Vagina (tissue), 2 donors: ENCODE measurements at places on chromosomes 3 and 15. TPM values are rescaled to one million over a fixed set of nuclear protein-coding genes. Genes with fewer than 3 reads are reported as not detected.

DNA sequence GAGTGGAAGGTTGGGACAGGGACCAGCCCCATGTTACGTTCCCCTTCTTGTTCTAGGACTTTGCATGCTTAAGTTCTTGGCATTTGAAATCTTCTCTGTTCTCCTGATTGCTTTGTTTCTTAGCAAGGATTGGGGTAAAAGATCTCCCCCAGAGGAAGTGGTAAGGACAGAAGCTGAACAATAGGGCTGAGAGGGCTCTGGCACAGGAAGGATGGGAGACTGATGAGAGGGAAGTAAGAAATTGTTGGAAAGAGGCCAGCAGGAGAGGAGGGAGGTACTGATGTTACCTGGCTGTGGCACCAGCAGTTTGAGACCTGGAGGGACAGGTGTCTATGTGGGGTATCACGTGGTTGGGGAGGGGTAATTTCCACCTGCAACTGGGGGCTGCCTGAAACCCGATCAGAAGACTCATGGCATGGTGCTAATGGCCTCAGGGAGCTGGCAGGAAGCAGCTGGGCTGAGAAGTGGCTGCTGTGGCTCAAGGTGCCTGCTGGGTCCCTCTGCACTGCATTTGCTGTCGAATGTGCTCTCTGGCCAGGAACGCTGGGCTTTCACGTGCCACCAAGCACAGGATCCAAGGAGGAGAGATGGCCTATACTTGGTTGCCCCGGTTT is 108.4 kb downstream of the LSM3 start:
- H3K27ac ChIP-seq = no peak overlapping the region
- H3K27me3 ChIP-seq = no peaks in the 10 kb centered on the region
- H3K4me3 ChIP-seq = no peak overlapping the region
- no peaks in the 10 kb centered on the region for H3K36me3 ChIP-seq

GRCh38 chr15:95853350-95853749 is 477.1 kb upstream of the NR2F2 start:
- no peak for DNase-seq
- no peak overlapping the region for H3K4me3 ChIP-seq
- H3K36me3 ChIP-seq = no peaks in the 10 kb centered on the region

DNA sequence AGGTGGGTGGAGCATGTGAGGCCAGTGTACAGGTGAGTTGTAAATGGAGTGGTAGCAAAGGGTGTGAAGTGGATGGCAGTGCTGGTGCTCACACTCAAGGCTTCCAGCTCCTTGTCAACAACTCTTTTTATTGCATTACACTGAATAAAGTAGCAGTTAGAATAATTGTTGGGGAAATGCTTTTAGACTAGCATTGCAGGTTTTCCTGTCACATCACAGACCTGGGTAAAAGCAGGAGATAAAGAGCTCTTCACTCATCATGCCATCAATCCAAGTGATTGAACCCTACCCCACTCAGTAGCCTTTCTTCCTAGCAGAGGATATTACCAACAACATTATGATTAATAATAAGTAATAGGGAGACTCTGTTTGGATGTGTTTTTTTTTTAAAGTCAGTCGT is 81.6 kb downstream of the CDIN1 start:
- H3K4me1 ChIP-seq = peaks cover 13% of the 10 kb centered on the region
- no peak for DNase-seq
- peaks cover 4% of the 10 kb centered on the region for H3K36me3 ChIP-seq
- no peaks in the 10 kb centered on the region for H3K27me3 ChIP-seq

The SLC12A8 gene
- 6.1 TPM for total RNA-seq

The PIK3CA gene
- 20.1 TPM for total RNA-seq
